ENCODE measurements at places on chromosomes 7 and 10.

DNA sequence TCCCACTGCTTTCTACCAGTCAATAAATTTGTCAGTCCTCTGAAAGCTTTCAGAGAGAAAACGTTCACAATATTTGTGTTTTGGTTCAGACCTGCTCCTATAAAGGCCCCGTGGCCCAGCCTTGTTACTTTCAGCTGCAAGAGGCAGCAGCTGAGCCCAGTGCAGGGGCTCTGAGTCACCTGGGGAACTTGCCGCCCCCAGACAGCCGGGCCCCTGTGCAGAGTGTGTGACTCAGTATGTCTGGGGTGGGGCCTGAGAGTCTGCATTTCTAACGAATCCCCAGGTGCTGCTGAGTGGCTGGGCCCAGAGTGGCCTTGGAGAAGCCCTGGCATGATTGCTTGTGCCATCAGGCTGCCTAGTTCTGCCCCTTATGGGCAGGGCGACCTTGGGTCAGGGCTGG is 303.5 kb downstream of the PAXIP1 start:
- no peak for DNase-seq

- no peak for DNase-seq
These were observed 4.1 kb upstream of the MMD2 start for GRCh38 chr7:4962872-4963775.

- no peak for DNase-seq
These were observed 98.8 kb upstream of the COL1A2 start for GRCh38 chr7:94295850-94296249.

DNA sequence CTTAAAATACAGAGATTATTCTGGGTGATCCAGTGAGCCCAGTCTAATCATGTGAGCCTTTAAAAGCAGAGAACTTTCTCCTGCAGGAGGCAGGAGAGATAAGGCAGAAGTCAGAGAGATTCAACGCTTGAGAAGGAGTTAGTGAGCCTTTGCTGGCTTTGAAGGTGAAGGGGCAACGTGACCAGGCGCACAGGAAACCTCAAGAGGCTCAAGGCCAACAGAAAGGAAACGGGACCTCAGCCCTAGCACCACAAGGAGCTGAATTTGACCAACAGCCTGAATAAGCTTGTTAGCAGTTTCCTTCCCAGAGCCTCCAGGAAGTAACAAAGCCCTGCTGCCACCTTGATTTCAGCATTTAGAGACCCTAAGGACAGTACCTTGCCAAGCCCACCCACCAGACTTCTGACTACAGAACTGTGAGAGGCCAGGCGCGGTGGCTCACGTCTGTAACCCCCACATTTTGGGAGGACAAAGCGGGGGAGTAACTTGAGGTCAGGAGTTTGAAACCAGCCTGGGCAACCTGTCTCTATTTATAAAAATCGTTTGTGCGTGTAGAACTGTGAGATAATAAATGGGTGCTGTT is 87.3 kb upstream of the KAT6B start:
- DNase-seq, result no peak

- DNase-seq, result no peak
These were observed 92.6 kb downstream of the MLLT10 start for GRCh38 chr10:21626457-21627161.

GRCh38 chr10:30538086-30538485 is 91.5 kb downstream of the LYZL2 start:
- DNase-seq, result no peak

DNA sequence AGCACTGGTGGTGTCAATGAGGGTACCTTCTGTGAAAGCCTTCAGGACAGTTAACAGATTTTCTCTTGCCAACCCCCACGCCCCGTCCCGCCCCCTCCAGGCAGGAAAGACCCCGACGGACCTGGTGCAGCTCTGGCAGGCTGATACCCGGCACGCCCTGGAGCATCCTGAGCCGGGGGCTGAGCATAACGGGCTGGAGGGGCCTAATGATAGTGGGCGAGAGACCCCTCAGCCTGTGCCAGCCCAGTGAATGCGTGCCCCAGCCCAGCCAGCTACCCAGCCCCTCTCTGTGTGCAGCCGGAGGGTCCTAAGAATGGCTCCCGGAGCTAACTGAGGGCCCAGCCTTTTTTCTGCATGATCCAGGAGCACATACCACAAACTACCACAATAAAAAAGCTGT is 713 bp upstream of the HOGA1 start:
- no peak for DNase-seq

GRCh38 chr7:158358926-158359645 is 228.5 kb downstream of the PTPRN2 start:
- DNase-seq, result no peak

- no peak for DNase-seq
These were observed 4.1 kb downstream of the NHLRC2 start for GRCh38 chr10:113858541-113858940.

DNA sequence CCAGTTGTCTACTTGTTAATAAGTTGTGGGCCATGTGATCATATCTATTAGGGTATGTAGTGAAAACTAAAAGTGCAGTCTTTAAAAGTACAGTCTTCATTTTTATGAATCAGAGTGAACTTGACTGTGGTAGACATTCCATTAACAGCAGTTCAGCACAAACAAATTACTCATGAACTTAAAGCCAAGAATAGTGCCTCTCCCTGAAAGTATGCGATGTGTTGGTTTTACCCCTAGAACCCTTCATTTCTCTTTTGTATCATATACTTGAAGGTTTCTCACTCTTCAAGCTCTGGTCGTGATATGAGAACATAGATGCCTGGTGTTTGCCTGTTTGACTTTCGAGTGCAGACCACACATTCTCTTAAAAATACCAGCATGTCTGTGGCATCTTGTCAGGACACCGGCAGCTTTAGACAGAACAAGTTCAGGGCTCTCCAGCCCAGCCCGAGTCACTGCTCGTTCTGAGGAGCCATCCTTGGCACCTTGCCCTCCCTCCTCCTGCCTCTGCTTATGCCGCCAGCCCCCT is 159.3 kb downstream of the LCOR start:
- DNase-seq, result no peak

- no peak for DNase-seq
These were observed 882.3 kb downstream of the PCDH15 start for GRCh38 chr10:53918755-53919154.

- DNase-seq, result no peak
These were observed 7.7 kb downstream of the CCM2 start for GRCh38 chr7:45007571-45008328.

GRCh38 chr7:102096012-102096332 is 190.7 kb upstream of the SH2B2 start:
- DNase-seq, result no peak

- no peak for DNase-seq
These were observed 1.2 kb upstream of the UNCX start for GRCh38 chr7:1231214-1232102.

DNA sequence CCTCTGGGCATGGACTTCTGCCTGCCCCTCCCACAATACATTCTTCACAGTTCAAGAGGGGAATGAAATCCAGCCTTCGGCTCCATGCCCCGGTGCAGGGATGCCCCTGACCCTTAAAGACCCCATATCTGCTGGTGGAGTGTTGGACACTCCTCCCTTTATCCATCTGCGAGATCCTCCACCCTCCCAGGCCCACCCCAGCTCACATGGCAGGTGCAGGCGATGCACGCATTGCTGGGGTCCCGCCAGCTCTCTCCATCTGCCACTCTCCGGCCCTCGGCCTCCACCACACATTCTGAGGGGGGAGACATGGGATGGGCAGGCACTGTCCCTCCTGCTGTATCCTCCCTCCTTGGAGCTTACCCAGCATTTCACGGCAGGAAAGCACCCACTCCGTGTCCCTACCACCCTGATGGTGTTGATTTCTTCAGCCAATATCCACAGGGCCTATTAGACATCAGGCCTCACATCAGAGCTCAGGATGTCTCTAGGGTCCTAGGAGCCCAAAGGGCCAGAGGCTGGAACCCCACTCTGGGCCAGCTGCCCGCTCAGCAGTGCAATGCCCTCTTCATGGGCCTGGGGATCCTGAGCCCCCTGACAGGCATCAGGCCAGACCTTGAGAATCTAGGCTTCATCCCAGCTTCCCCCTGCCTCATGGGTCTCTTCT is 18.3 kb downstream of the ATP6V1F start:
- DNase-seq, result no peak

- DNase-seq, result no peak
These were observed 22.6 kb upstream of the ICA1 start for GRCh38 chr7:8284606-8285005.

GRCh38 chr7:2018569-2019460 is 213.9 kb downstream of the MAD1L1 start:
- no peak for DNase-seq

GRCh38 chr7:133310232-133310862 is 57.5 kb downstream of the EXOC4 start:
- DNase-seq, result no peak

GRCh38 chr10:15472431-15473395 is 101.6 kb upstream of the FAM171A1 start:
- DNase-seq, result no peak

DNA sequence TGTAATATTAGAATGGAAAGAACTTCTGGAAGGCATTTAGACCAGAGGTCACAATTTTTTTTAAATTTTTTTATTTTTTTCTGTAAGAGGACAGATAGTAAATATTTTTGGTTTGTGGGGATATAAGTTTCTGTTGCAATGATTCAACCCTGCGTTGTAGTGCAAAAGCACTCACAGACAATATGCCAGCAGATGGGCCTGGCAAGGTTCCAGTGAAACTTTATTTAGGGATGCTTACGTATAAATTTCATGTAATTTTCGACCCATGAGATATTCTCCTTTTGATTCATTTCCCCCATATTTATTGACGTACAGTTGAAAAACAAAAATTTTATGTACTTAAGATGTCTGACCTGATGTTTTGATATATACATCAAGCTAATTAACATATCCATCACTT is 72.8 kb upstream of the NMT2 start:
- no peak for DNase-seq

- DNase-seq, result peak; percentile 28
These were observed 613 bp downstream of the AP5Z1 start for GRCh38 chr7:4775848-4776623.

Data from activated T-cell treated with anti-CD3 and anti-CD28 coated beads for 4 hours (primary cell).